NCI-H1105 treated with DMSO at 0.1 percent for 48 hours (cell line): ENCODE measurements at places on chromosomes 1 and 21.

DNA sequence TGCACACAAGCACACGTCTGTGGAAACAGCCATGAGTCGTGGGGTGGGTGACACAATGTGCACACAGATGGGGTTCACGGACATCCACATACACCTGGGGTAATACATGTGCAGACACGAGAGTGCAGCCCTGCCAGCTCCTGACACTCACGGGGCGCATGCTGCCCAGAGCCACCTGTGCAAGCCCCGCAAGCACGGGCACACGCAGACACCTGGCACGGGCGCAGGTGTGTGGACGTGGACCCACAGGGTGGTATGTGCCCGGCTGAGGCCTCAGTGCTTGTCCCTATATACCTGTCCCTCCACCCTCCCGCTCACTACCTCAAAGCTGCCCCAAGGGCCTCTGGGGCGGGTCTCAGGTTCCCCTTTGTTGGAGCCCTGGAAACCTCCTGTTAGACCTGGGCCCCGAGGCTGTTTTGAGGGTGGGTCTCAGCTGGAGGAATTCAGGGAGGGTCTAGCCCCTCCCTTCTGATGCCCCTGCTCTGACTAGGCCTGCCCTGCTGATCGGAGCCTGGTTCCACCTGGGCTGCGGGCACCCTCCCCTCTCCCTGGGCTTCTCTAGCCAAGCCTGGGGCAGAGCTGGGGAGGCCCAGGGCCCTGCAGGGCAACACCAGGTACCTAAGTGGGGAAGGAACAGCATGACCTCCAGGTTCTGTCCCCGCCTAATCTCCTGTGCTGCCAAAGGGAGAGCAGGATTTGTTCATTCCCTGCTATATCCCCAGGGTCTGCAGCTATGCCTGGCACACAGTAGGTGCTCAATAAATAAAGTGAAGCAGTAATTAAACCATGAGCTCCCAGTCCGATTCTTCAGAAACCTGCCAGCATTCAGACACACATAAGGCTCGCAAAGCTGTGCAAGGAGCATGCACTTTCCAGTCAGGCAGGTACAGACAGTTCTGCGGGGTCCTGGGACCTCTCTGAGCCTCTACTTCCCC lies 49.1 kb downstream of the DMRTB1 start:
- DNase-seq = no peak

GRCh38 chr1:65083263-65083896 lies 64.6 kb upstream of the AK4 start:
- DNase-seq = no peak

- no peak for DNase-seq
These were observed 183.2 kb upstream of the VAMP3 start for GRCh38 chr1:7587773-7588456.

- no peak for DNase-seq
These were observed 54.1 kb upstream of the LRRC7 start for GRCh38 chr1:69513601-69514000.

DNA sequence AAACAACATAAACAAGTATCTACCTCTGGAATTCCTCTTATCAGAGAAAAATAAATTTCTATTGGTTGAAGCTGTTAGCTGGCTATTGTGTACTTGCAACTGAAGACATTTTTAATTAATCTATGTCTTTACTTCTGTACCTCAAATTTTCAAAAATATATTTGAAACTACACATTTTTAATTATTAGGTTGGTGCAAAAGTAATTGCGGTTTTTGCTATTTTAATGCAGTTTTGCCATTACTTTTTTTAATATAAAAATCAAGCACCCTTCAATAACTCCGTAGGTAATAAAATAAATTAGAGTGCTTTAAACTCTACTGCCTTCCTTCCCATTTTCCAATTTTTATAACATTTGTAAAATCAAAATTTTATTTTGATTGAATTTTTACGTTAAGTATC lies 262.1 kb upstream of the DUSP10 start:
- no peak for DNase-seq
